ENCODE measurements at places on chromosomes 2 and 18.

DNA sequence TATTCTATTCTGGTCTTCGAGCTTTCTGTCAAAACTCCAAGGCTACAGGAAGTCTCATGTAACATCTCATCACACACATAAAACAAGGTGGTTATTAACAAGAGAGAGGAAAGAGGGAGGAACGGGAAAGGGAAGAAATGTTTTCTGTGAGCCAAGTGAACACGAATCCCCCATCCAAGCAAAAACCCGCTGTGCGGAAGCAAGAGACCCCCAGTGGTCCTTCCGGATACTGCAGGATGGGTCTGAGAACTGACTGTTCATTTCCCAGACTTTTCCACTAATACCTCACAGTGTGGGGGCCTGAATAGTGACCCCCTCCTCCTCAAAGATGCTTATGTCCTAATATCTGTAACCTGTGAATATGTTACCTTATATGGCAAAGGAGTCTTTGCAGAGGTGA, 19.0 kb upstream of the DIPK1C start:
- no peak for DNase-seq

DNA sequence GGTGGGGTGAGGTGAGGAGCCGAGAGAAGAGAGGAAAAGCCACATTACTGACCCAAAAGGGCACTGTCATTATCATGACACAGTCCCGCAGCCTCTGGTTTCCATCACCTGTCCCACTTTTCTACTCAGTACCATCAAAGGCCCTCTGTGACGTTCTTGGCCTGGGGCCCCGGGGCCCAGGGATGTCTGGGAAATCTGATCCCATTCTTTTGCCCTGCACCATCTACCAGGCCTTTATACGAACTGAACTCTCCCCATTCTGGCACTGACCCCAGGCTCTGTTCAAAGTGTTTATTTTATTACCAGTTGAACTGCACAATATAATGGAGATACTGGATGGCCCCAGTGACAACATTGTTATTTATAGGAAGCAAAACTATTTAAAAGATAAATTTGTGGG, 89.1 kb downstream of the COL6A3 start:
- DNase-seq = no peak

- DNase-seq = no peak
Observed at GRCh38 chr2:119407430-119408220, 24.0 kb upstream of the TMEM37 start.

DNA sequence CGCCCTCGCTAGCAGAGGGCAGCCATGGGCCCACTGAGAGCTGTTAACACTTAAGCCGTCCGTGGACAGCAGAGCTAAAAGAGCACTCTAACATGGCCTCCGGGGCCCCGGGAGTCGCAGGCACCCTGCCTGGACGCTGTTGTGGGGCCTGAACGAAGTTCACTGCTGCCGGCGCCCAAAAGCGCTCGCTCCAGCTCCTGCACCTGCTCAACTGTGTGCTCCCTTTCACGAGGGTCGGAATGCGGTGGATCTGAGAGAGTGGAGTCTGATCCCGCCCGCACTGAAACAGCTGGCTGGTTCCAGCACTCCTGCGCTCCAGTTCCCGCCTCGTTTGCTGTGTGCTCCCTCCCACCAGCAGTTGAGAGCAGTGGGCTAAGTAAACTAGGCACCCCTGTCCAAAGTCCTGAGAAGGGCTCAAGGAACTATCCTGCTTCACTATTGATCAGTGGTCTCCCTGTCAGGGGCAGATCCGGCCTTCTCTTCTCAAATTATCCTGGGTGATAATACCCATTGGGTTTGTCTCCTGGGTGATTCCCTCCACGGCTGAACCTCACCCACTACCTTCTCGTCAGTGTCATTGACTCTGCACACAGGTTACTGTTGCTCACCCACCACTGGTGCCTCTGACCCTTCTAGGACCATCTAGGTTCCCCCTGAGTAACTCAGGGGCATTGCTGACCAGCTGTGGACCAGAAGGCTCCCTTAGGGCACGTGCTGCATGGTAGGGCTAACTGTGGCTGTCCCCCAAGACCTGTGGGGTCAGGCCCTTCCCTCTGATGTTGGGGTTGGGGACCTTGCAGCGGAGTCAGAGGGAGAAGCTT, 23.5 kb downstream of the B3GNT7 start:
- DNase-seq = no peak

DNA sequence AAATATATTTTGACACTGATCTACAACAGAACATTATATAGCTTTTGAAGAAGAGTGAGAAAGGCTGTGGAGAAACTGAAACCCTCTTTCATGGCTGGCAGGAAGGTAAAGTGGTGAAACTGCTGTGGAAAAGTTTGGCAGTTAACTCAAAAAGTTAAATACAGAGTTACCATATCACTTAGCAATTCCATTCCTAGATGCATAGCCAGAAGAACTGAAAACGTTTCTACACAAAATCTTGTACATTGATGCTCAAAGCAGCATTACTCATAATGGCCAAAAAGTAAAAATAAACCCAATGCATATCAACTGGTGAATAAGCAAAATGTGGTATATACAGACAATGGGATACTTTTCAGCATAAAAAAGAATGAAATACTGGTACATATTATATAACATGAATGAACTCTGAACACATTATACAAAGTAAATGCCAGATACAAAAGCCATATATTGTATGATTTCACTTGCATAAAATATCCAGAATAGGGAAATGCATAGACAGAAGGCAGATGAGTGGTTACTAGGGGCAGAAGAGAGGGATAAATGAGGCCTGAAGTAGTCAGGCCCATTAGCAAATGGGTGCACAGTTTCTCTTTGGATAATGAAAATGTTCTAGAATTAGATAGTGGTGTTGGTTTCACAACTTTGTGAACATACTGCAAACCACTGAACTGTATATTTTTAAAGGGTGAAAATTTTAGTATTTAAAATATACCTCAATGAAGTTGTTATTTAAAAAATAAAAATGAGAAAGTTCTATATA, 114.3 kb downstream of the DYM start:
- no peak for DNase-seq

DNA sequence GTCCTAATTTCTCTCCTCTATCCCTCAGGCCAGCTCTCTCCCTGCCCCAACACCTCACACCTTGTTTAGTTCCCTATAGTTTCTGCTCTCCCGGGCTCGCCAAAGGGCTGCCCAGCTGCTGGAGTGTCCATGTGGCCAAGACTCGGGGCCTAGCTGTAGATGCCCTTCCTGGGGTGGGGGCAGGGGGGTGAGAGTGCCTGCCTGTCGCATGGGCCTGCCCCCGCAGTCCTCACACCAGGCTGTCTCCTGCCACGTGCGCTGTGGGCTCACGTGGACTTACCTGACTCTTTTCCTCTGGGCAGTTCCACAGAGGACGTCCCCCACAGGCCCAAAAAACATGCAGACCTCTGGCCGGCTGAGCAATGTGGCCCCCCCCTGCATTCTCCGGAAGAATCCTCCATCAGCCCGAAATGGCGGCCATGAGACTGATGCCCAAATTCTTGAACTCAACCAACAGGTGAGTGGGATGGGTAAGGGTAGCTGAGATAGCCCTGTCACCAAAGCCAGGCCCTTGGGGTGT, 7.4 kb upstream of the TMEM214 start:
- DNase-seq = no peak

DNA sequence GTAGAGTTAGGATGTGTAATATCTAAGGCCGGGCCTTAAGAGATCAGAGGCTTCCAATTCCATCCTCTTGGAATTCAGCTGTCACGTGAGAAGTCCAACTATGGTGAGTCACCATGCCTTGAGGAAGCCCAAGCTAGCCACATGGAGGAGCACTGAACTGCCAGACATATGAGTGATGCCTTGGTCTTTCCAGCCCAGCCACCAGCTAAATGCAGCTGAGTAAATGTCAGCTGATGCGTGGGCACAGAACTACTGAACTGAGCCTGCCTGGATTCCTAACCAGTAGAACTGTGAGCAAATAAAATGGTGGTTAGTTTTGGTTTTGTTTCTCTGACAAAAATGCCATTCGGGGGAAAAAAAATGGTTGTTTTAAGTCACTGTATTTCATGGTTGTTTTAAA, 153.7 kb upstream of the SERTAD2 start:
- peak; percentile 97 for DNase-seq

DNA sequence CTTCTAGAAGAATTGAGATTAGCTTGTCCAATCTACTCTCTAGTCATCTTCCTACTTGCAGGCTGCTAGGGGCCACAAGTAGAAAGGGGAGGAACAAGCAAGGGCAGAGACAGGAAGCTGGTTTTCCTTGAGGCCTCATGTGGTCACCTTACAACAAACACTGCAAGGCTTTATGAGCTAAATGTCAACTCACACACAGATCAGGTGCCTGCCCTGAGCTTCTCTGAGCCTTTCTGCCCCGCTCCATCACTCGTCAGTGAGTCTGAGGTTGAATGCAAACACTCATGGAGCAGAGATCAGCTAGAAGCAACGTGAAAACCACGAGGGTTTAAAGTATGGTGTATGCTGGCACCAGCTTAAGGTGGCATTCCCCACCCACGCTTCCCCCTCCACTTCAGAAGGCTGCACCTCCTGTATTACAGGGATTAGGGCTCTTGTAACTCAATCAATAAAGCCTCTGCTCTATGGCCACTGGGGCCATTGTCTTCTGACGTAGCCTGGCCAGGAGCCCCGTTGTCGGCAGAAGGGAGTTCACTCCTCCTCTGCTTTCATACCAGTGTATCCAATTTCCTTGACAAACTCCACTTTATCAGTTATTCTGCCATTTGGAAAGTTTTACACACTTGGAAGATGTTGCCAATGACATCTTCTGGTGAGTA, 5.4 kb upstream of the CRYGC start:
- no peak for DNase-seq

GRCh38 chr2:48364100-48364499, 165.9 kb upstream of the STON1 start:
- DNase-seq = no peak

DNA sequence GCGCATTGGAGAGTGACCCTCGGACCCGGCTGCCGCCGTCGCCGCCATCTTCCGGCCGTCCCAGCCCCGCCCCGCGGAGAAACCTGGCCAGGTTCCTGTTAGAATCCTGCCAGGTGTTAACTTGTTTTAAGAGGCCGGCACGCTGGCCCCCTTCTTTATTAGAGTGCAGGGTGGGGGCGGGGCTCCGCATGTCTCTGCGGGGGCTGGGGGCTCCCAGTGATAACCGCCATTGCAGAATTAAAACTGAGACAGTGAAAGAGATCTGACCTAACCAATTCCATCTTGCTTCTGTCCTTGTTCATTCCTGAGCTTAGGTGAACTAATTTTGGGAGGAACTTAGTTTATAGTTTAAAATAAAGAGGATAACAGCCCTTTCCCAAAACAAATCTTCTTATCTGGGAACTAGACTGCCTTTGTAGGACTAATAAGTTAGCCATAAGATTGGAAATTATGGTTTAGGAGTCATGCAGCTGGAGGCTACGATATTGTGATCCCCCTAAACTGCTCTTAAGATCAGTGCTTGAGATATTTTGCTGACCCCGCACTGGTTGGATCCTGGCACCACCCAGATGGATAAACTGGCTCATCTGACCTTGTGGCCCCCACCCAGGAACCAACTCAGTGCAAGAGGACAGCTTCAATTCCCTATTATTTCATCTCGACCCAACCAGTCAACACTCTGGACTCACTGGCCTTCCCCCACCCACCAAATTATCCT, 543 bp upstream of the STARD7 start:
- no peak for DNase-seq

DNA sequence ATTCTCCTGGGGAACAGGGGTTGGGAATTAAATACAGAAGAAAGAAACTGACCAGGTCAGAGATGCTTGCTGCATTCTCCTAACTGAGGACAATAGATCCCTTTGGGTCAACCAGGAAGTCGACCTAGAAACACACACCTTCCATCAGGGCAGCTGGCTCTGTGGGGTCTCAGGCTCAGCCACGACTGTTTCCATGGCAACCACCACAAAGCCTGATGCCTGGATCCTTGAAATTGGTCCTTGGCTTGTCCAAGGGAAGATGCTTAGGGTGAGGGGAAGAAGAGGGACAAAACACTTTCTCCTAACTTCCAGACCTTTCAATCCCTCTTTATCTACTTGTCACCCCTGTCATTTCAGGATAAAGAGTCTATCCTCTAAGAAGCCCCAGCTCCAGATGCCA, 194.4 kb downstream of the ALK start:
- no peak for DNase-seq

DNA sequence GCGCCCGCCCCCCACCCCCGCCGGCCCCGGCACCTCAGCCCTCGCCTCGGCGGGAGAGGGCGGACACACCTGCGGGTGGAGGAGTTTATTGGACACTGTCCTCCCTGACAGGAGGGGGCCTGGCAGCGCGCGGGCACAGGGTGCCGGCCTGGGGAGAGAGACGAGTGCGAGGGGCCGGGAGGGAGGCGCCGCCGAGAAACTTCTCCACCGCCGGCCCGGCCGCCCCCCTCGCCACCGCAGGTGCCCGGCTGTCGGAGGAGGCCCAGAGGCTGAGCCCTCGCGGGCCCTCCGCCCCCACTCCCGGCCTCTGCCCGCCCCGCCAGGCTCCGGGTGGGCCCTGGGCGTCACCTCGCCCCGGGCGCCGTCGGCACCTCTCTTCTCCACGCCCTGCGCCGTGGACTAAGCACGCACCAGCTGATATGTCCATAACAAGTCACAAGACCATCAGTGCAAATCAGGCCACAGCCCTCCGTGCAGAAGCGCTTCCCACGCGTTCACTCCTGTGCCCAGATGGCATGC, 311.3 kb downstream of the CELF4 start:
- DNase-seq = no peak

- no peak for DNase-seq
Observed at GRCh38 chr2:154589514-154589913, 109.0 kb upstream of the KCNJ3 start.

GRCh38 chr18:4557502-4557901, 102.4 kb upstream of the DLGAP1 start:
- no peak for DNase-seq

GRCh38 chr18:77658751-77659448, 409.3 kb downstream of the GALR1 start:
- no peak for DNase-seq

DNA sequence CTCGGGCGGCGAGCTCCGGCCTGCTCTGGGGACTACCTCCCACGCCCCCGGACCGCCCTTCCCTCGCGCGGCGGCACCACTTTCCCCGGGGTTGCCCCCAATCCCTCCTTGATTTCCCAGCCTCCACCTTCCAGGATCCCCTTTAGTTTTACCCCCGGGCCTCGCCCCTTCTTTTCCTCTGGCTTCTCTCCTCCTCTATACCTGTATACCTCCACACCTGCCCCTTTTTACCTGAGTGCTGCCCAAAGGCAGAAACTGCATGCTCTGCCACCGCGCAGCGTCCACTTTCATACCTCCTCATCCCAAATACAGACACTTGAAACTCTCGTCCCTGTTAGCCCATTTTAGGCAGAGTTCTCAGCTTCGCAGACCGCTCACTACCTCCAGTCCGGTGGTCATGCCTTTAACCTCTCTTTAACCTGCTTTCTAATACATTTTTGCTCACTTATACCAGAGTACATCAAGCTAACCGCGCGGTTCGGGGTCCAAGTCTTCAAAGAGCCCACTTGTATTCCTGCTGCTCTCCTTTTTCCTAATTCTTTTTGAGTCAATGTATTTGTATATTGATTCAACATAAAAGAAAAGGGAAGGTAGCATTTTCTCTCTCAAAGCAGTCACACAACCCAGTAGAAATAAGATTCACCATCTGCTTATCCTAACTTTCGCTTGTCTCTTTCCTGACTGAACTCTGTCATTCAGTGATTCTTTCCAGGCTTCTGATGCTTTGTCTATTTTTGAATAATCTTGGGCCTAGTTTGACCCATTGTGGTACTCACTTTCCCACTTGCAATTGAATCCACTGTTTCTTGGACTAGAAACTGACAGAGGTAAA, 901 bp downstream of the SPOPL start:
- DNase-seq = no peak
